ENCODE measurements at places on chromosomes 4 and X.
A peak's percentile ranks its signal among the peaks of the same experiment; 100 is the strongest.

- no peak for DNase-seq
Observed at GRCh38 chr4:186724864-186725468, 1.3 kb upstream of the FAT1 start.

DNA sequence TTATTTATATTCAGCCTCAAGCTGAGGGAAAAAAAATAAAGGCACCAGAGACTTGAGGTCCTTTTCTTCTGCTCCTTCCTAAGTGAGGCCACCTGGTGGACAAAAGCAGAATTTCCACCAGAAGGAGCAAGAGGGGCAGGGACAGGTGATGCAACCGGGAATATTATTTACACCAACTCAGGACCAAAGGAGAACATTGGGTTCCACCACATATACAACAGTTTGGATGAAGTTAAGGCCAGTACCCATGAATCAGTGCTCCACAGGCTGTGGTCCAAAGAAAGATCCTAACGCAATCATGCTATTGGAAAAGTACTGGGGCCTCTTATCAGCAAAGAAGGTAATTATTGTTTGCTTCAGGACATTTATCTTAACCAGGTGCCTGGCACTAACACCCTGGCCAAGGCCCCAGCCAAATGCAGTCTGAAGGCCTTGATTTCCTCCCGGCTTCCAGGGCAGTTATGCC lies 57.4 kb downstream of the TSC22D3 start:
- peak; percentile 8 for DNase-seq

DNA sequence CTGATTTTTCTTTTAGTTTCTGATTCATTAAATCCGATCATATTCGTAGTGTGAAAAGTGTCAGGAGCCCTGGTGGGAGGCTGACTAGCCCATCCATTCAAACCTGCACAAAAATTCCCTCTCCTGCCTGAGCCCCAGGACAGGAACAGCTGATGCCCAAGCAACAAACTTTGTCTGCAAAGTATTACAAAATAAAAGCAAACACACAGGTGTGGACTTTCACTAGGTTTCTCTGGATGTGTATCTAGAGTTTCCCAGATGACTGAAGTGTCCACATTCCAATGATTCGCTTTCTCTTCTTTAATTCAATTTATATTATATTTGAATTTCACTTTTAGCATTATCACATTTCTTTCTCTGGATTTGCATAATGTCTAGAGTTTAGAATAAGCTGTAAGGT lies 18.2 kb upstream of the FAM9B start:
- DNase-seq = no peak

DNA sequence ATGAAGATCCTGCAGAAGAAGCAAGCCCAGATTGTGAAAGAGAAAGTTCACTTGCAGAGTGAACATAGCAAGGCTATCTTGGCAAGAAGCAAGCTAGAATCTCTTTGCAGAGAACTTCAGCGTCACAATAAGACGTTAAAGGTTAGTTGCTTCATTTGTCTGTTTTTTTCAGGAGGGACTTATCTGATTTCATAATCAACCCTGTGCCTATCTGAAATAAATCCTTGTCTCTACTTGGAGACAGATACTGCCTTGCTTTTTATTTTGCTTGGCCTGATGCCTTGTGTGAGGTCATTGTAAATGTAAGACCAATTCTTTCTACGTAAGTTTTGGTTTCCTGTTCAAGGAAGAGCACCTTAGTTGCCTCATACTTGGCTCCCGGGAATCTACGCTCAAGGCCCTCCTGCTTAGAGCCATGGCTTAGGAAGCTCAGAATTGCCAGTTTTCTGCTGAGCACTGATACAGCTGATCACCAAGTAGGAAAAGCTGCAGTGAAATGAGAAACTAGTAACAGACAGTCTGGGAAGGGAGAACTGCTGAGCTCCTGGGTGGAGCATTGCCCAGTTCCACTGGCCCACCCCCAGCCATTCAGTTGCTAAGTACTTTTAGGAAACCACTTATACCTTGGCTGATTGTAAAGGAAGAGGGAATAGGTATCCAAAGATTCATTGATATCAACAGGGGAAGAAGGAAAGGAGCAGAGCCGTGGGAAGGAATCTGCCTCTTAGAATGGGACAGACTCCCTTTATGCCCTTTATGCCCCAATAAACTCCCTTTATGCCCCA lies 41.8 kb downstream of the RBBP7 start:
- no peak for DNase-seq
